AML-193 (cell line): ENCODE measurements at places on chromosomes 13 and 19.

DNA sequence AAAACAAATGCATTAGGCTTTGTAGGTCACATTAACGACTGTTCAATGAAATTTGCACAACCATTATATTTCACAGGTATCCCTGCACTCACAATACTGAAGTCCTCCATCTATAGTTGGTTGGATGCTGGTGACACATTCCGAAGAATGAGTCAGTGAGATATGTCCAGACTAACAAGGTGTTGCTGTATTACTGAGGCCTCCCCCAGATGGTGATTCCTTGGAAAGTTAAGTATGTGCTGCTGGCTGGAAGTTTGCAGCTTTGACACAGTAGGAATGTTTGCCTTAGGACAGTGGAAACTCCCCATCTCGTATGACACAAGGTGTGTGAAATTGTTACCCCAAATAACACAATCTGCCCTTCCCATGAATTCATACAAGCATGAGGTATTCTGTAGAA lies 46.6 kb downstream of the FGF14 start:
- no peak for DNase-seq

- DNase-seq, result no peak
These were observed 274.1 kb upstream of the HTR2A start for GRCh38 chr13:47170971-47171370.

- DNase-seq, result peak; percentile 27
These were observed 1.7 kb downstream of the SMIM24 start for GRCh38 chr19:3478409-3479176.

- peak; percentile 91 for DNase-seq
These were observed 2.7 kb upstream of the RUBCNL start for GRCh38 chr13:46389457-46390451.

GRCh38 chr13:114067381-114067885 lies 65.0 kb downstream of the RASA3 start:
- DNase-seq, result peak; percentile 62

DNA sequence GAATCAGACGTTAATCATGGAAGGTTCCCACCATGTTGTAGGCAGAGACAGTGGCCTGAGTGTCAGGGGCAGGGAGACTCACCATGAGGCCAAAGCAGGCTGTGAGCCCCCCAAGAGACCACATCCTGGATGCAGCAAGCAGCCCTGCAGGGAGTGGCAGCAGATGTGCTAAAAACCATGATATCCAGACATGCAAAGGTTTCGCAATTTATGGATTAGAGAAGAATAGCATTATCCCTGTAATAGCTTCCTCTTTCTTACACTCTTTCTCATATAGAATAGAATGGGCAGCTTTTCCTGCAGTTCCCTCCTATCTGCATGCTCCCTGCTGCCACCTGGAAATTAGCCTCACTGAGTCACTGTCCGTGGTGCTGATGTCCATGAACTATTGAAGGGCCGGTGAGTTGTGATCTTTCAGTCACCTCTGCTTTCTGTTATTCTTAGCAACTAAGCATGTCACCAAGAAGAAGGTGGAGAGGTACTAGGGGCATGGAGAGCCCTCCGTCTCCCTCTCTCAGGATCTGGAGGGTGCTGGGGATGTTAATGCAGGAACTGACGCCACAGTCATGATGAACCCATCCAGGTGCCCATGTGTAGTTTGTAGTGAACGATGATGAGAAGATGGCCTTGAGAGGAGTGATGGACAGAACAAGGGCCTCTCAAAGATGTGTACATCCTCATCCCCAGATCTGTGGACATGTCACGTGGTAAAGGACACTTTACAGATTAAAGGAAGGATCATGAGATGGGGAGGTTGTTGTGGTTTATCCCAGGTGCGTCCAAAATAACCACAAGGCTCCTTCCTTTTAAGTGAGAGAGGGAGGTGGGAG lies 9.9 kb downstream of the CEACAM4 start:
- DNase-seq, result peak; percentile 69

DNA sequence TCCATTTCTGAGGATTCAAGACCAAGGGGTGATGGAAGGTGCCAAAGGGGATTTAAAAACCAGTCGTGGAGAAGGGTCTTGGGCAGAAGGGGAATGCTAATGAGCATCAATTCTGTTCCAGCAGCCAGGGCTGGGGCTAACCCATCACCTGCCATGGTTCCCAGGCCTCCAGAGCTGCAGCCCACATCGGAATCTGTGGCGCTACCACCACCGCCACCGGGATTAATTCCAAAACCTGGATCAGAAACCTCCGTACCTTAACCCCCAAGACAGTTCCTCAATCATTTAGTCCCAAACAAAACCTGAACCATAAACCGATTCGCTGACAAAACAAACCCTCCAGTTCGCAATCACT lies 583 bp downstream of the ZNF615 start:
- no peak for DNase-seq
